Ascending aorta (tissue), 2 donors: ENCODE measurements at places on chromosomes 6 and 20.

DNA sequence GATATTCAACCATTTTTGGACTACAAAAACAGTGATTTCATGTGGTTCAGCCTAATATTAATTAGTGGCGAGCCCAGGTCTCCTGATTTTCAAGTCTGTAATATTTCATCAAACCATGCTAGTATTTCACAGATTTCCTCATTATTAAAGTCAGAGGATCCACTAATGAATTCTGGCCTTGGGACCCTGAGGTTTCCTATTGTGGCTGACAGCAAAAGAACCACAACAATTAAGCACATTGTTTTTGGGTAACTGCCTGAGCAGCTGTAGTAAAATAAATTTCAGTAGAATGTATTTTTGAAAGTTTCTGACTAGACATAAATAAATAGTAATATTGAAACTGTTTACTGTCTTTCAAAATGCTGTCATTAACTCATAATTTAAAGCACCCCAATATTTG lies 630.7 kb upstream of the MMS22L start:
- no peak overlapping the region for H3K4me3 ChIP-seq
- no peaks in the 10 kb centered on the region for H3K4me1 ChIP-seq
- H3K27me3 ChIP-seq = no peaks in the 10 kb centered on the region
- DNase-seq = no peak
- no peak overlapping the region for H3K27ac ChIP-seq
- H3K36me3 ChIP-seq = no peaks in the 10 kb centered on the region

GRCh38 chr6:152386131-152386530 lies 251.0 kb downstream of the SYNE1 start:
- H3K4me1 ChIP-seq = peaks cover 29% of the 10 kb centered on the region
- DNase-seq = no peak
- no peaks in the 10 kb centered on the region for H3K27me3 ChIP-seq
- H3K36me3 ChIP-seq = no peaks in the 10 kb centered on the region
- H3K27ac ChIP-seq = peak overlapping the region; percentile 56

DNA sequence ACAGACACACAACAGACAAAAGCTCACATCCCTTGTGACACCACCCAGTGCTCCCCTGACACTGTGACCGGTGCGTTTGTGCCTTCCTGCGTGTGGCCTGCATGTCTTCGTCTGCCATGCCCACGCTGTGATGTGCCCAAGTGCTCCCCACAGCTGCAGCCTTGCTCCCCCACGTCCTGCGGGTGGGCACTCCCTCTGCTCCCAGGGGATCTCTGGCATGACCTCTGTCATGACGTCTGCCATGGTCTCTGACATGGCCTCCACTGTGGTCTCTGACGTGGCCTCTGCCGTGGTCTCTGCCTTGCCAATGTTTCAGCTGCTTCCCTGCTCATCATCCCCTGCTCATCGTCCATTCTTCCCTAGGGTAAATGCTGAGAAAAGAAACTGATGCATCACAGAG lies 200.9 kb downstream of the DLL1 start:
- no peak for DNase-seq
- no peaks in the 10 kb centered on the region for H3K27me3 ChIP-seq
- H3K4me3 ChIP-seq = no peak overlapping the region

DNA sequence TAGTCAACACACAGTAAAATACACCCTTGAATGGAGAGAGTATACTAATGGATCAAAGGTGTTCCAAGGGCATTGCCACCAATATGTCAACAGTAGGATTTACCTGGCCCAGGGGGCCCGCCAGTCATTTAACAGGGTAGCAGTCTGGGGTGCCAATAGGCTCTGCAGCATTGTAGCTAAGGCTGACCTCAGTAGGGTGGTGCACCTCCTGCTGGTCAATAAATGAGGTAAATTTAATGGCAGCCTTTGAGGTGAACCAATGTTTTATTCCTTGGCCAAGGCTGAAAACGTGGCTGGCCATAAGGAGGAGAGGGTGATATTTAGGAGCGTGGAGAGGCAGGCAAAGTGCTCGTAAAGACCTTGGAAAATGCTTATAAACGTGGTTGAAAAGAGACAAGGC lies 147.2 kb downstream of the RPS12 start:
- no peak overlapping the region for H3K4me3 ChIP-seq
- no peaks in the 10 kb centered on the region for H3K36me3 ChIP-seq
- H3K4me1 ChIP-seq = no peaks in the 10 kb centered on the region
- no peaks in the 10 kb centered on the region for H3K27me3 ChIP-seq
- no peak for DNase-seq

DNA sequence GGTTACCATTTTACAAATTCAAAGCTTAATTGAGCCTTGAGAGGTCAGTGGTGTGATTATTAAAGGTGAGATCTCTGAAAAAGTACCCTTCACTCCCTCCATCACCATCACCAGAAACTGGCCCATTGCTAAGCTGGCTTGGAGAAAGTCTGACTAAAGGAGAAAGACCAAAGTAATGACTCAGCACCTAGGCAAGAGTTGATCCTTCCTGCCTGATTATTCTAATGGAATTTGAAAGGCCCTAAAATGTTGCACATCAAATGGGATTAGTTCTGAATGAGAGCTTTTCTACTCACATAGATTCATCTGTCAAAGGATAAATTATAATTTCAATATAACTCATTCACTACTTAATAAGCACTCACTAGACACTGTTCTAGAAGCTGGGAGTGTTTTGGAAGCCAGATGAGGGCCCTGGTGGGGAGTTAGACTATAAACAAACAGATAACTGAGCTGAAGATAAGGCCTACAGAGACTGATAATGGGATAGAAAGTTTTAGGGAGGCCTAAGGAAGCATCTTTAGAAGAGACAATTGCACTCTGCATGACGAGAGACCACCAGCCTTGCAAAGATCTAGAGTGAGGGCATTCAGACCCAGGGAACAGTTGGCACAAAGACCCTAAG lies 366.7 kb downstream of the SYNE1 start:
- H3K27ac ChIP-seq = peak overlapping the region; percentile 84
- no peak overlapping the region for H3K4me3 ChIP-seq
- no peaks in the 10 kb centered on the region for H3K27me3 ChIP-seq
- peaks cover 13% of the 10 kb centered on the region for H3K36me3 ChIP-seq
- peaks cover 69% of the 10 kb centered on the region for H3K4me1 ChIP-seq
- no peak for DNase-seq

GRCh38 chr6:106287215-106287614 lies 38.3 kb downstream of the ATG5 start:
- H3K36me3 ChIP-seq = peaks cover 17% of the 10 kb centered on the region
- H3K27ac ChIP-seq = no peak overlapping the region
- no peak overlapping the region for H3K4me3 ChIP-seq
- H3K4me1 ChIP-seq = no peaks in the 10 kb centered on the region
- no peaks in the 10 kb centered on the region for H3K27me3 ChIP-seq
- DNase-seq = no peak
